ENCODE measurements at places on chromosomes 2 and 18. TPM values are rescaled to one million over a fixed set of nuclear protein-coding genes. Genes with fewer than 3 reads are reported as not detected.

The PGAP1 gene
- 11.3 TPM for total RNA-seq

The PTH2R gene
- not detected for total RNA-seq

The SIX2 gene
- total RNA-seq: not detected

The ELOA2 gene
- not detected for total RNA-seq

The CFC1B gene
- not detected for total RNA-seq

The CNGA3 gene
- 0.17 TPM for total RNA-seq

The PSD4 gene
- total RNA-seq: 1.6 TPM

The SERPINB10 gene
- total RNA-seq: not detected

The STPG4 gene
- 0.17 TPM for total RNA-seq

The CGREF1 gene
- total RNA-seq: 3.6 TPM

The AMER3 gene
- total RNA-seq: not detected

The ST8SIA3 gene
- total RNA-seq: not detected

The DSG2 gene
- total RNA-seq: 0.73 TPM

The VPS54 gene
- total RNA-seq: 21.2 TPM

All from smooth muscle cell of trachea (primary cell).